Foreskin fibroblast (primary cell): ENCODE measurements at places on chromosomes 7 and 10.

DNA sequence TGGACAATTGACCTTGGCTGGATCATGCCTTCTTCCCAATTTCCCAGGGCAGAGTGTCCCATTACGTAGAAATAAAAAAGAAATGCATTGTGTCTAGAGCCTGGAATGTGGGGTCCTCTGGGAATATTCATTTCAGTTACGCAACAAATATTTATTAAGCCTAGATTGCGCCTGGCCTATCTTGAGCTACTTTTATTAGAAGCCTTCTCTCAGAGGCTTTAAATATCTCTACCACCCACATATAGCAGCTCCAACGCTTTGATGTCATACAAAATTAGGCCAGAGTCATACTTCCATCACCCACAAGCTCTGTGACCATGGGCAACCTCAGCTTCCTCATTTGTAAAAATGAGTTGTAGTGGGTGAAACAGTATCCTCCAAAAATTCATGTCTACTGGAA, 24.9 kb upstream of the CARD11 start:
- DNase-seq, result no peak

GRCh38 chr10:57338823-57339558, 928.7 kb downstream of the IPMK start:
- peak; percentile 6 for DNase-seq

GRCh38 chr7:3683546-3684539, 382.8 kb downstream of the SDK1 start:
- no peak for DNase-seq

- DNase-seq, result no peak
Observed at GRCh38 chr10:58913717-58914116, 262.7 kb upstream of the PHYHIPL start.

DNA sequence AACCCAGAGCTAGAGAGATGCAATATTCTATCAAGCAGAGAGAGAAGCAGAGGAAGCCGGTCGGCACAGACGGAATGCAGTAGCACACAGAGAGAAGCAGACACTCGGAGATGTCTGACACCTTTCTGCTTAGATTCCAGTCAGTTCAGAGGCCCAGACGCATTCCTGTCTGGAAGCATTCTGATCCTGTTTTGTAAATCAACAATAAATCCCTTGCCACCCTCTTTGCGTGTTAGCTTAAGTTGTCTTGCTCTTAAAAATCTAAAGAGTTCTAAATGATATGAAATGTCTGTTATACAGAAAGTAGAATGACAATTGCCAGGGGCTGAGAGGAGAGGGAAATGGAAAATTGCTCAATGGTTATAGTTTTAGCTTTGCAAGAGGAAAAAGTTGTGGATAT, 27.4 kb upstream of the ATRNL1 start:
- DNase-seq, result no peak

DNA sequence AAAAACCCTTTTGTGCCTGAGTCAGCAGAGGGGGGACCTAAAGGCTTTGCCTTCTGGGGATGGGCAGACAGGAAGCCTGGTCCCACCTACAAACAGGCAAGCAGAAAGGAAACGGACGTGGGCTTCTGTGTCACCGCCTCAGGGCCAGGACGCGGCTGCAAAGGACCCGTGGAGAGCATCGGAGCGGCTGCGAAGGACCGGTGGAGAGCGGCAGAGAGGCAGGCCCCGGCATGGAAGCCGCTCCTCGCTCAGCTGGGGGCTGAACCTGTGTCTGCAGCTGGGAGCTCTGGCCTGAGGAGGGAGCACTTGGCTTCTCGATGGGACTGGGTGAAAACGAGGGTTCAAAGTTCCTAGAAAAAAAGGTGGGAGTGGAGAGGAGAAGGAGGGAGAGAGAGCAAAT, 125.4 kb upstream of the PPP2R2D start:
- no peak for DNase-seq

DNA sequence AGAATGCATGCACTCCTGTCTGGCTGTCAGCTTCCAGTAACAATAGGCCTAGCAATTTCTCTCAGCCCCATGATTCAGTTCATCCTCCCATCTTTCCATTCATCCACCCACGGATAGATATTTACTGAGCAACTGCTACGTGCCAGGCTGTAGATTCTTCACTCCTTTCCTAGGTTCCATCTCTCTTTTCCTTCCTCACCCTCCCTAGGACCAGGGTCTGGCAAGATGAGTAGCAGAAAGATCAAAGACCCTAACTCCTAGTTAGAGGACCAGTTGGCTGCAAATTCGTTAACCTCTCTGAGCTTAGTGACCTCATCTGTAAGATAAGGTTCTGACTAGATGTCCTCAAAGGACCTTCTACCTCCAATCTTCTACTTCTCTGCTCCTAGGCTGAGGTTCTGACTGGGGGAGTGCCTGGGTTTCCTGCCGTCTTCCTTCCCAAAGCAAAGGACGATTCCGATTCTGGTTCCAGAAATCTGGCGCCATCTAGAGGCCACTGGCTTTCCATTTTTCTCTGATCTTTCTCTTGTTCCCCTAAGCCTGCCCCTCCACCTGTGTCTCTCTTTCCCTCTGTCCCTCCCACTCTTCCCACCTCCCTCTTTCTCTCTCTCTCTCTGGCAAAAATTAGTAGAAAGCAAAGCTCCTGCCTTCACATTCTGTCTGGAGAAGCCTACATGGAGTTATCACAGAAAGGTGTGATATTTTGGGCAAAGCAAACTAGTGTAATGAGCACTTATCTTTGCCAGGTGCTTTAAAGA, 26.2 kb downstream of the TBATA start:
- DNase-seq, result peak; percentile 50

DNA sequence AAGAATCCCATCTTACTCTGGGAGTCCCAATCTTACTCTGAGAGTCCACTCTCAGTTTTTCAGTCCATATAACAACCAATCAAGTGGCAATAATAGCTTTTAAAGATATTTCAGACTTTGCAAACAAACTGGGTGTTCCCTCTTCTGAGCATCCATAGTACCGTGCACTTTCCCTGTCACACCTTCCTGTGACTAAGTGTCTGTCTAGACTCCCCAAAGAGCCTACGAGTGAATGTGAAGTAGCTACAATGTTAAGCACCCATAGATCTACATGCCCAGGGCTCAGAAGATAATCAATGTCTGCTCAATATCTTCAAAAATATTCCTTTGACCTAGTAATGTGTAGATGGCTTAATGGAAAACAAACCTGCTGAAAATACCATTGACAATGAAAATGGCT, 95.6 kb upstream of the ASAH2 start:
- no peak for DNase-seq

- DNase-seq, result no peak
Observed at GRCh38 chr7:43943417-43944187, 17.4 kb downstream of the UBE2D4 start.

DNA sequence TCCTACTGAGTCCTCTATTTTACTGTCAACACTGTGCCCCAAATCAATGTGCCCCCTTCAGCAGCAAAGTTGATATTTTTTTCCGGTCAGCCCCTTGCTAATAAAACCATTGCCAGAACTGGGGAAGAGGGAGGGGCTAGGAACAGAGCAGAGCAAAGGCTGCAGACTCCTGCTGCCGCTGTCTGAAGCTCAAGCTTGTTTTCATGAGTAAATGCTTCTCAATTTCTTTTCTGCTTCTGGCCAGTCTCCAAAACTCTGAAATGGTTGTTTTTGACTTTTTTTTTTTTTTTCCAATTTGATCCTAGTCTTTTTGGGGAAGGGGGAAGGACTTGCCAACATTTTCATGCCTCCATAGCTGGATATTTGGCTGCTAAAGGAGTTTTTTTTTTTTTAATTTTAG, 26.7 kb upstream of the PROSER2 start:
- DNase-seq, result no peak

GRCh38 chr10:97886286-97886685, 36.6 kb downstream of the GOLGA7B start:
- no peak for DNase-seq

DNA sequence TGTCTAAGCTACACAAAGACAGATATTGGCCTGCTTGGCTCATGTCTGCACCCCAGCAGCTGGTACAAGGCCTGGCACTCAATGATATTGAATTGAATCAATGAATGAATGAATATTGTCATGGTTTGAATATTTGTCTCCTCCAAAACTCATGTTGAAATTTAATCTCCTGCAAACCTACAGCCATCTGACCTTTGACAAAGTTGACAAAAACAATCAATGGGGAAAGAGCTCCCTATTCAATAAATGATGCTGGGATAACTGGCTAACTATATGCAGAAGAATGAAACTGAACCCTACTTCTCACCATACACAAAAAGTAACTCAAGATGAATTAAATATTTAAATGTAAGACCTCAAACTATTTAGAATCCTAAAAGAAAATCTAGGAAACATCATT, 144.7 kb downstream of the CYP26A1 start:
- DNase-seq, result no peak

- DNase-seq, result no peak
Observed at GRCh38 chr10:71217266-71218045, 5.1 kb downstream of the UNC5B start.

GRCh38 chr10:86411281-86411841, 44.8 kb upstream of the GRID1 start:
- peak; percentile 67 for DNase-seq

GRCh38 chr10:78851647-78852046, 217.1 kb upstream of the ZMIZ1 start:
- DNase-seq, result peak; percentile 41

DNA sequence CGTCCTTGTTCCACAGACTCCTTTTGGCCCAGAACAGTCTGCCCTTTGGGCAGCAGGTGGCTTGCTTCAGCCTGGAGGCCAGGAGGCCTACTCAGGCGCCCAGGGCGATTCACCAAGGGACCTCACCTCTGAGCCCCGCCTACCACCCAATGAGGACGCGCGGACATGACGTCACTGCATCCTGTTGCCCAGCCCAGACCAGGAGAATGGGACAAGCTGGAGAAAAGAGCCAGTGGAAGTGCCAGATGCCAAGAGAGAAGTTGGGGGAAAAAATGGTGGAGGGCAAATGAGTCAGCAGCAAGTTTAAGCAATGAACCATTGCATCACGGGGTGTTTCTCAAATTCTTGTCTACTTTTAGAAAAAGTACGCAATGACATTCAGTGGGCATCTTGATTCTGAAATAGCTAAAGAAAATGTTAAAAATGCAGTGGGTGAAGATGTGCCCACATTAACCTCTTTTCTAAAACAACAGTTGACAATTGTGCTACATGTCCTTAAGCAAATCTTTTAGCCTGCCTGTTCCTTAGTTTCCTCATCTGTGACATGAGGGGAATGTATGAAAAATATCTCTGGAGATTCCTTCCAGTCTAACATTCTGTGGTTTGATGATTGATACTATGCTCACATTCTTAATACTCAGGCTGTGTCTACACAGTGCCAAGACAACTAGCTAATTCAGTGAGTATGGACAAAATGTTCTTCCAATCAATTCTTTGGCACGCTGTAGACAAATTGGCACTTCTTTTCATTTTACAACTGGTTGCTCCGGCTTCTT, 23.9 kb upstream of the LEP start:
- DNase-seq, result peak; percentile 67

DNA sequence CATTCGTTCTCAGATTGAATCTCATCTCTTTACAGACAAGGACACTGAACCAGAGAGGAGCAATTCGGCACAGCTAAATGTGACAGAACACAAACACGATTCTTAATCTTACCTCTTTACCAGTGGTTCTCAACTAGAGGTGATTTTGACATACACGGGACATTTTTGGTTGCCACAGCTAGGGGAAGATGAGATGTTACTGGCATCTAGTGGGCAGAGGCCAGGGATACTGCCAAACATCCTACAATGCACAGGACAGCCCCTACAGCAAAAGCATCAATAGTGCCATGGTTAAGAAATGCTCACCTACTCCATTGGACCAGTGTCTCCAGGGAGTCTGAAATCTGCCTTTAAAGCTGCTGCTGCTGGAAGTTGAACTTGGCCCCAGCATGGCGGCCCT, 27.3 kb downstream of the PDE1C start:
- DNase-seq, result no peak

GRCh38 chr7:126608339-126608776, 644.4 kb downstream of the GRM8 start:
- DNase-seq, result no peak

- peak; percentile 55 for DNase-seq
Observed at GRCh38 chr7:105014693-105015389, 836 bp downstream of the KMT2E start.

DNA sequence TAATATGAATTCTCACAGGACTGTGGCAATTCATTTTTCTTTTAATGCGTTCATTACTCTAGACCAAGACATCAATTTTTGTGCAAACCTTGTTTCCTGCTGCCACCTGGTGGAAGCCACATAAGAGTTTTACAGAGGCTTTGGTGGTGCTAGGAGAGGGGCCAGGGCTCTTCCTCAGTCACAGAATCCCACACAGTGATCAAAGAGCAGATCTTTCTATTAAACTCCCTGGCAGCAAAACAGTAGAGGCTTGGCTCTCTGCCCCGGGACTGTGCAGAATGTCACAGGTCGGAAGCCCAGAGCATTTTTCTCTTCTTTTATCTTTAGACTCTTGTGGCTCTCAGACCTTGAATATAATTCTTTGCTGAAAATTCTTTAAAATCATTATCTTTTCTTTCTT, 506.4 kb upstream of the C7orf33 start:
- peak; percentile 2 for DNase-seq

DNA sequence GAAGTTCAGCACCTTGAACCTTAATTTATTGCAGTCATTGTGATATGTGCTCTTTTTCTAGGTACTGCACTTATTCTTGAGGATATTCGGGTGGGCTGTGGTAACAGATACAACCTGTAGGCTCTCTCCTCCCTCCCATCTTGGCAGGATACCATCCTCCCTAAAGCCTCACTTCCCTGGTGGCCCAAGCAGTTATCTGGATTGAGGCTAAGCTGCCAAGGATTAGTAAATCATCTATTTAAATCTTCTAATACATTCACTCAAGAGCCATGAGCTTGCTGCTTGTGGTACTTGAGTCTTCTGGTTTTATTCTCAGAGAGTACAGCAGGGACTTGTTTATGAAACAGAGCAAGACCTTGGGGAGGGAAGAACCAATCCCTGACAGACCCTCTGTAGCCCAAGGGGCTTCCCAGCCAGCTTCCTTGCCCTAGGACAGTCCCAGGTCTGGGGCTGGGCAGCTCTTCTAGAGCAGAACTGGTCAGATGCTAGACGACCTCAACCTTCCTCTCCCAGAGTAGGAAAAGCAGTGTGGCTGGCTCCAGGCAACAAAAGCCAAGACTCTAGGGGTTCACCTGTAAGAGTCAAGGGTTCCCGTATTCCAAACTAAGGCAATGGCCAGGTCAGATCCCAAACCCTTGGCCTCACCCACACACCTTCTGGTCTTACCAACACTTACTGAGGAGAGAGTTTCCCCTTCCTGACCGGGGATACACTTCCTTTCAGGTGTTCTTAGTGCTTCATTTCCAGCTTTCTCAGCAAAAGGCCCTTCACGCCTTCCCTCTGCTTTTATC, 21.3 kb downstream of the WNT8B start:
- no peak for DNase-seq

DNA sequence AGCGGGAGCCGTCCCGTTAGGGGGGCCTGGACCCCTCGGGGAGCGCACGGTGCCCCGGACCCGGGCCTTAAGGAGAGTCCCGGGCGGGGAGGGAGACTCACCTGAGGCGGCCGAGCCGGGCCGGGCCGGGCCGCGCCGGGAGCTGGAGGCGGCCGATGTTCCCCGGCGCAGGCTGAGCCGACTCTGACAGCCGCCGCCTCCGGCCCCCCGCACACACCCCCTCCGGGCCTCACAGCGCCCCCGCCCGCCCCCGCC, at the start of gene ACHE:
Gene ACHE (minus strand): TSS at position 188 of the 255 bp plus-strand sequence. CDS start 1,656 bp downstream, outside the sequence.
- DNase-seq, result no peak

- no peak for DNase-seq
Observed at GRCh38 chr7:30429156-30429530, 49.4 kb downstream of the NOD1 start.
